Jurkat, Clone E6-1 (cell line): ENCODE measurements at places on chromosomes 3 and 15.

GRCh38 chr3:21163956-21164355 lies 587.1 kb downstream of the ZNF385D start:
- DNase-seq = no peak

DNA sequence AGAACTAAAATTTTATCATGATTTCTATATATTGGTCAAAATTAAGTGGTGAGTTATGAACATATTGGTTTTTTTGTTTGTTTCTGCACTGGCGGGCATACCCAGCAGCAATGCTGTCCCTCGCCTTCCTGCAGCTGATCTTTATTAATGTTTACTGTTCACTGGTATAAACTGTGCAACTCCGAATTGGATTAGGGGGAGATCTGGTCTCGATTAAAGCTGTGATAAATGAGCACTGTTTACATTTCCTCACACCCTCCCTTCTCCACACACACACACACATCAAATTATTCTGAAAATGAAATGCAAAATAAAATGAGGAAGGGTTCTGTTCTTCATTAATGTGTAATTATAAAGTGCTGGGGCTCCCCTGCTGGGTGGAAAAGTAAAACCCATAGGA lies 48.5 kb upstream of the DAZL start:
- DNase-seq = no peak

GRCh38 chr3:47002171-47003055 lies 22.9 kb downstream of the NBEAL2 start:
- DNase-seq = no peak

DNA sequence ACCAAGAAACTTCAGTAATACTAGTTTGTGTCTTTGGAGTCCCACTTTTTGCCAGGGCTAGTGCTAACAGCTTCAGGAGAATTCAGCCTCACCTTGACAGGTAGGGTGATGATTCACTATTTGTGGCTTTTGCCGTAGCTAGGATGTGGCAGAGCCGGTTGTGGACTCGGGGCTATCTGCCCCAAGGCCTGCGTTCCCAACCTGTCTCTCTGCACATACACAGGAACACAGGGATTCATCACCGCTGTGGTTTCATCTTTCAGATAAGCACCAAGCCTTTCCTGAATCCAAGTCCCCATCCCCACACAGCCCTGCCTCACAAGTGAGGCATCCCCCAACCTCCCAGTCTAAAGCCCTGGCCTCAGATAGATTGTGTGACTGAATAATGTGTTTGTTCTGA lies 45.2 kb upstream of the POLG start:
- DNase-seq = no peak

DNA sequence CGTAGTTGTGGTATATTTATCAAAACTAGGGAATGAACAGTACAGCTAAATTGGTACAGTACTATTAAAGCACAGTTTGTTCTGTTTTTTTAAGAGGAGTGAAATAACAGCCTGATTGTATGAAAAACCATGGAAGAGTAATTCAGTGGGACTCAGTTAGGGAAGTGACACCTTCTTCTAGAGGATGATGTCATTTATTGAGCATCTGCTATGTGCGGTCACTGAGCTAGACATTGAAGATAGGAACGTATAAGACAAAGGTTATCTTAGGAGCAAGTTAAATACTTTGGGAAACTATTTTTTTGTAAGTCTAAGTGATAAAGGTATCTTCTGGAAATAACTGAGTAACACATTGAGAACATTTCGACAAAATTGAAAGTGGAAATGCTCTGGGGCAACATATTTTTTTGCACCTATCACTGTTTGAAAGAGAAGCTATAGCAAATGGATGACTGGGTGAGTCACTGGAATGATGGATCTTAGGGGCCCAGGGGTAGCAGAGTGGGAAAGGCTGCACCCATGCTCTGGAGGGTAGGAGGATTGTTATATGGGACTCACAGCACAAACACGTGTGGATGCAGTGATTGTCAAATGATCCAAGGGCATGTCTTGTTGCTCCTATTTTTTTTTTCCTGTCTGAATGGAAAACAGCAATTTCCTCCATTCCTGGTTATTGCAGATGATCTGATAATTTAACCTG lies 43.0 kb downstream of the OXNAD1 start:
- no peak for DNase-seq
